ENCODE measurements at places on chromosomes 13 and 19. TPM values are rescaled to one million over a fixed set of nuclear protein-coding genes. Genes with fewer than 3 reads are reported as not detected.

GRCh38 chr13:26605845-26606244 is 48.4 kb downstream of the WASF3 start:
- no peaks in the 10 kb centered on the region for H3K27me3 ChIP-seq
- no peak for DNase-seq
- H3K27ac ChIP-seq, result no peak overlapping the region
- H3K4me3 ChIP-seq, result no peak overlapping the region

The PRKACA gene
- total RNA-seq, result 144 TPM

The PTH2 gene
- total RNA-seq, result not detected

- H3K4me3 ChIP-seq, result no peak overlapping the region
- H3K27ac ChIP-seq, result no peak overlapping the region
- H3K4me1 ChIP-seq, result no peaks in the 10 kb centered on the region
- no peaks in the 10 kb centered on the region for H3K27me3 ChIP-seq
- H3K36me3 ChIP-seq, result no peaks in the 10 kb centered on the region
- no peak for DNase-seq
Observed at GRCh38 chr19:3137119-3137518, 1.3 kb downstream of the GNA15 start.

The NKG7 gene
- 1.4 TPM for total RNA-seq

All from right atrium auricular region (tissue), 2 donors.